Upper lobe of right lung (tissue), 1 donor: ENCODE measurements at places on chromosomes 3 and 15.

- no peak for DNase-seq
Observed at GRCh38 chr3:27213450-27213849, 155.7 kb downstream of the NEK10 start.

GRCh38 chr3:52085681-52086282, 29.4 kb upstream of the DUSP7 start:
- DNase-seq = peak; percentile 58

- no peak for DNase-seq
Observed at GRCh38 chr15:96804754-96805153, 474.3 kb downstream of the NR2F2 start.

- DNase-seq = no peak
Observed at GRCh38 chr3:17028363-17028762, 143.6 kb downstream of the PLCL2 start.

- DNase-seq = no peak
Observed at GRCh38 chr3:60053526-60054265, 1003.9 kb upstream of the CFAP20DC start.

GRCh38 chr3:487614-488013, 291.1 kb downstream of the CHL1 start:
- no peak for DNase-seq

GRCh38 chr3:100048248-100048647, 66.1 kb downstream of the FILIP1L start:
- DNase-seq = no peak

- DNase-seq = peak; percentile 51
Observed at GRCh38 chr3:83218383-83219200, 1457.1 kb upstream of the GBE1 start.

- DNase-seq = no peak
Observed at GRCh38 chr3:66836363-66837152, 161.5 kb upstream of the KBTBD8 start.

GRCh38 chr3:141012571-141012970, 38.6 kb upstream of the SPSB4 start:
- no peak for DNase-seq

GRCh38 chr3:147431751-147432150, 22.6 kb downstream of the ZIC1 start:
- no peak for DNase-seq

GRCh38 chr3:177427540-177427939, 230.3 kb upstream of the TBL1XR1 start:
- DNase-seq = no peak

DNA sequence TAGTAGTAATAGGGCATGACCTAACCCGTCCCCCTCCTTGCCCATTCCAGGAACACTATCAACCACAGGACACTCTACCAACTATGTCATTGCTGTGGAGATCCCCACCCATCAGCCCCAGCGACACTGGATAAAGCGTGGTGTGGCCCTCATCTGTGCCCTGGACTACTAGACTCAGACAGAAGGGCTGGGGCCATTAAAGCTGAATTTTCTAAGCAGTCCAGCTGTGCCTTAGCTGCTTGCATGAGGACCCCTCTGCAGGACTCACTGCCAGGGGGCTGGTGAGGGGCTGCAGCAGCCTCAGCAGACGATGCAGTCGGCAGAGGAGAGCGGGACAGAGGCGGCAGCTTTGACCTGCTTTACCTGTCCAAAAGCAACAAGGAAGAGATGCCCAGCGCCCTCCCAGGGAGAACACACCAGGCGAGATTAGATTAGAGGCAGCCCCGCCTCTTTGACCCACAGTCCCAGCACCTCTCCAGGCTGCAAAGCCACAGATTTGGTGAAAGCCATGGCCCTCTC, 44.6 kb downstream of the SEMA3G start:
- peak; percentile 46 for DNase-seq

DNA sequence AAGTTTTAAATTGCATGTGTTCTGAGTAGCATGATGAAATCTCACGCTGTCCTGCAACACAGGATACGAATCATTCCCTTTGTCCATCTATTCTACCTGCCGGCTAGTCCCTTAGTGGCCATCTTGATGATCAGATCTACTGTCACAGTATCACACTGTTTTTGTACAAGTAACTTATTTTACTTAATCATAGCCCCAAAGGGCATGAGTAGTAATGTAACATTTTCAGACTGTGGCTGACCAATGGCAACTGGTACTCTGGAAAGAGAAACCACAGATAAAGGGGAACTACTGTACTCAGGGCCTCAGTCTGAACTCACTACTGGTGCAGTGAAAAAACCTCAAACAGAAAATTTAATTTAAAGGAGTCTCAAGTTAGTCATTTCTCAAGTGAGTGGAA, 127.3 kb upstream of the MRPL3 start:
- DNase-seq = no peak

DNA sequence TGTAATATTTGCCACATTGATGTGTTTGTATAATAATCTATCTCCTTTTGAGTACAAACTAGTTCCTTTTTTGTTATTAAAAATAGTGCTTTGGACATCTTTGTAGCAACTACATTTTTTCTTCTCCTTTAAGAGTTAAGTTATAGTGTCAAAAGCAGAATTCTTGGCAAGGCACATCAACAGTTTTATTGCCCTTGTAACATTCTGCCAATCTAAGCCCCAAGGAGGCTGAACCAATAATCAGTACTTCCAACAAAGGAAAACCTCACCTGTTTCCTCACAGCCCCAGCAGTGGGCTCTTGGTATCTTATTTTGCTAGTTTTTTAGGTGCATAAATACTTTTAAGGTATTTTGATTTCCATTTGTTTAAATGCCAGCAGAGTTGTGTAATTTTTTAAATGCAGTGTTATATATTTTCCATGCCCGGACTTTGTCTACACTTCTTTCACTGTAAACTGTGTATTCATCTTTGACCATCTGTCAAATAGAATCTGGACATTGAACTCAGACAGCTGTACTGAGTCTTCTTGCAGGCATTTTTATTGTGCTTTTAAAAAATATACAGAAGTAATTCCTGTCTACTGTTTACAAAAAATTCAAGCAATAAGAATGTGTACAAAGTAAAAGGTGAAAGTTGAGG, 101.0 kb downstream of the MYLK start:
- no peak for DNase-seq
